ENCODE measurements at places on chromosomes 16 and 17.

DNA sequence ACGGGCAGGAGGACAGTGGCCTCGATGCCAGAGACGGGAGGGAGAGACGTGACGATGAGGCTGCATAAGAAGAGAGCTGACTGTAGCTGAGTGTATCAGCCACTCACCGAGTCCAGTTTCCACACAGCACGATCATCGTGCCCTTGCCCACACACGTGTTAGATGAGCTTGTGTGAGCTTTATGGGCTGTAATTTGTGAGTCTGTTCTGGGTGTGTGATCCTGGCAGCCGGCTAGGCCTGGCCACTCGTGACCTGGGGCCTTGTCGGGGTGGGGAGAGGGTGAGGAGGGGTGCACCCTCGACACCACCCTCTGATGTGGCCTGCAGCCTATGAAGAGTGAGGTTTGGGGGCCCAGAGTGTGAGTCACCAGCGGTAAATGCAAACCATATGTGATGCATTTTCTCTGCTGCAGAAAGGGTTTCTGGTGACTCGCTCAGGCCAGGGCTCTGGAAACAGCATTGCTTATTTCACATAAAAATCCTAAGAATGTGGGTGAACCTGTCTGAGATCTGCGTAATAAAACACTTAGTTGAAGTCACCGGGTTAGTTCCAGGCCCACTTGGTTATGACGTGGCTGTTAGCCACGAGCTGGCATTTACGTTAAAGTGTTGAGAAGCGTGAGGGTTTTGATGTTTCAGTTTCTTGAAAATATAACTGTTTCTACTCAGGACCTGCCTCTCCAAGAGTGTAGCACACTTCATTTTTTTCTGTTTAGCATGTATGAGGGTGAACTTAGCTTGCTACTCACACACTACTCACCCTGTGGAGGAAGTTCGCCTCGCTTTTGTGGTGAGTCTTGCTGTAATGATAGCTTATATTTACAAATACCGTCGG, 4.2 kb downstream of the METRNL start:
- peak; percentile 30 for DNase-seq

DNA sequence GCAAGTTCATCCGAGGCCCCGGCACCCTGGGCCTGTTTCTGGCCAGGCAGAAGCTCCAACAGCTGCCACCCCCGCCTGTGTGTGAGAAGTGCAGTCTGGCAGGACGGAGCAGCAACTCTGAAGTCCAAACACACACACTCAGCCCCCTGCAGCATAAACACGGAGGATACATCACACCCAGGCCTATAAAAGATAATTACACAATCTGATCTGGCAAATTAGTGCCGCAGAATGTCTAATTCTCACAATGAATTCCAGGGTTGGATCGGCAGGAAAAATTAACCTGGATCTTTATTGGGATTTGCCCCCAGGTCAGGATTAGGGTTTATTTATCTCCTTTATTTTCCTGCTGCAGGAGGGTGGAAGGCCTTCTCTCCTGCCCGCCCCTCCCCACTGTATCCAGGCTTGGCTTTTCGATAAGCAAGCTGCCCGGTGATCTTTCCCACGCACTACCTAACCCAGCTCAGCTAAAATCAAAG, 311.4 kb downstream of the SOX9 start:
- no peak for DNase-seq

GRCh38 chr17:18860161-18860972, 2.4 kb downstream of the PRPSAP2 start:
- no peak for DNase-seq

GRCh38 chr16:22763437-22764080, 50.4 kb upstream of the HS3ST2 start:
- no peak for DNase-seq

DNA sequence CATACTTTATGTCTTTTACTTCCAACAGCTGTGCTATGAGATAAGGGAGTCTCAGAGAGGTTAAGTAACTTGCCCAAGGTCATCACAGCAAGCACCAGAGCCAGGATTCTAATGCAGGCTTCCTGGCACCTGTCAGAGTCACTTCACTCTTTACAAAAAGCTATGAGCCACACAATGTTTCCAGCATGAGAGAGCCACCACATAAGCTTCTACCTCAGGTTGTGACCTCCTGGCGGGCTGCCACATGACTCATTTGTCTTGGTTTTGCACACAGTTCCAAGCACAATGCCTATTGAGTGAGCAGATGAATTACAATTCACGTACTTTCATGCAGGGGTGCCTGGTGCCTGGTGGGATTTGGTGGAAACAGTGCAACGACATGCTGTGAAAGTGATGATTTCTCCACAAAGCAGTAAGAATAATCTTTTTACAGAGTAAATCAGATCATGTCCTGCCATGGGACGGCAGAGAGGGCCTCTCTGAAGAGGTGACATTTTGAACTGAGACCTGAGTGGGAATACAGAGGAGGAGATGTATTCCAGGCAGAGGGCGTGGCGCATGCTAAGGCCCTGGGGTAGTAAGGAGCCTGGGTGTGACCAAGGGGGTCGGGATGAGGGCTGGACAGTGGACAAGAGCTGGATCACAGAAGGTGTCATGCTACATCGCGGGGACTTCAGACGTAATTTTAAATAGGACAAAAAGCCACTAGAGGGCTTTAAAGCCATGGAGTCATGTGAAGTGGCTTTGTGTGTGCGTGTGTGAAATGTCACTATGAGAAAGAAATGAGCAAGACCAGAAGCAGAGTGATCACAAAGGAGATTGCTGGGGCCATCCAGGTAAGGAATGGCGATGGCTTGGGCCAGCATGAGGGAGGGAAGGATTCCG, 53.4 kb downstream of the CACNG3 start:
- DNase-seq: peak; percentile 14

DNA sequence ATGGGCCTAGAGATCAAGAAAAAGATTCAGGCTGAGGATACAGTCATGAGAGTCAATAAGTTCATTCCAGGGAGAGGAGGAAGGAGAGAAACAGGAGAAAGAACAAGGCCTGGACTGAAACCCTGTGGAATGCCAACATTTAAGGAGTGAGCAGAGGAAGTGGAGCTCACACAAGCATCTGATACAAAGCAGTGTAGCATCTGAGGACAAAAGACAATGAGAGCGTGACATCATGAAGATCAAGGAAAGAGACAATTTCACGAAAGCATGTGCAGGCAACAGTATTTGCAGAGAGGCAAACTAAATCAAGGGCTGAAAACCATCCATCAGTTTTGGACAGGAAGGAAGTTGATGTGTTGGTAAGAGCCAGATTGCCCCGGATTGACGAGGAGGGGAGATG, 25.3 kb upstream of the SCNN1B start:
- no peak for DNase-seq

DNA sequence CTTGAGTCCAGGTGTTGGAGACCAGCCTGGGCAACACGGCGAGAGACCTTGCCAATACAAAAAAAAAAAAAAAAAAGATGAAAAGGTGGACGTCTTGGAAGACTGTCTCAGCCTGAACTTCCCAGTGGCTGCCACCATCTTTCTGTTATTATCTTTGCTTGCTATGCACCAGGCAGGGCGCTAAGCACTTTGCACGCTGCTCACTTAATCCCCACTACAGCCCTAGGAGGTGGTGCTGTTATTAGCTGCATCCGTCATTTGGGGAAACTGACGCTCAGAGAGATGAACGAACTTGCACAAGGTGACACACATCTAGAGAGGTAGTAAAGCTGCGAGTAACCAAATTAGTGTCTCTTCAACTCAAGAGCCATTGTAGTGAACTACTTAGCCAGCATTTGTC, 708 bp upstream of the CPPED1 start:
- DNase-seq: no peak

- no peak for DNase-seq
Measured at GRCh38 chr17:19928299-19928698, 49.3 kb downstream of the AKAP10 start.

GRCh38 chr17:2053380-2054261, 1.3 kb upstream of the HIC1 start:
- DNase-seq: peak; percentile 82

DNA sequence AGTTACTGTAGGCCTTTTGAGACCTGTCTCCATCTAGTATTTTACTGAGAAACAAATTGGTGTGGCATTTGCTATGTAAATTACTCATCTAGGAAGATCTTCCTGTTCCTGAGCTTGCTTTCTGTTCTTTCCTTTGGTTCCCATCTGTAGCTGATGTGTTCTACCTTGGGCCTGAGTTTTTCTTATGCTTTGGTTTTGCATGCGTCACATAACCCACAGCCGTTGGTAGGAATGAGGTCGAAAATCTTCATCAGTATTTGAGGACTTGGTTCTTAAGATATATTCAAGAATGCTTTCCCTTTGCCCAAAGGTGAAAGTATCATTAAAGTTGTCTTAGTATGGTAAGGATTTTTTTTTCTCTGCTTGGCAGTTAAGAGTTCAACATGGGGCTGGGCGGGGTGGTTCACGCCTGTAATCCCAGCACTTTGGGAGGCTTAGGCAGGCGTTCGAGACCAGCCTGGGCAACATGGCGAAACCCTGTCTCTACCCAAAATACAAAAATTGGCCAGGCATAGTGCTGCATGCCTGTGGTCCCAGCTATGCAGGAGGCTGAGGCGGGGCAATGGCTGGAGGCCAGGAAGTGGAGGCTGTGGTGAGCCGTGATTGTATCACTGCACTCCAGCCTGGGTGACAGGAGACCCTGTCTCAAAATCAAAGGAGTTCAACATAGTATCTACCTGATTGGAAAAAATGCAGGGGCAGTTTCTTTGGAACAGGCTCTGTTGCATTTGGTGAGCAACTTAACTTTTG, 28.8 kb downstream of the IST1 start:
- no peak for DNase-seq

GRCh38 chr16:50102051-50102746, 36.4 kb downstream of the HEATR3 start:
- DNase-seq: no peak

GRCh38 chr16:84672276-84673202, 24.2 kb downstream of the KLHL36 start:
- peak; percentile 86 for DNase-seq

DNA sequence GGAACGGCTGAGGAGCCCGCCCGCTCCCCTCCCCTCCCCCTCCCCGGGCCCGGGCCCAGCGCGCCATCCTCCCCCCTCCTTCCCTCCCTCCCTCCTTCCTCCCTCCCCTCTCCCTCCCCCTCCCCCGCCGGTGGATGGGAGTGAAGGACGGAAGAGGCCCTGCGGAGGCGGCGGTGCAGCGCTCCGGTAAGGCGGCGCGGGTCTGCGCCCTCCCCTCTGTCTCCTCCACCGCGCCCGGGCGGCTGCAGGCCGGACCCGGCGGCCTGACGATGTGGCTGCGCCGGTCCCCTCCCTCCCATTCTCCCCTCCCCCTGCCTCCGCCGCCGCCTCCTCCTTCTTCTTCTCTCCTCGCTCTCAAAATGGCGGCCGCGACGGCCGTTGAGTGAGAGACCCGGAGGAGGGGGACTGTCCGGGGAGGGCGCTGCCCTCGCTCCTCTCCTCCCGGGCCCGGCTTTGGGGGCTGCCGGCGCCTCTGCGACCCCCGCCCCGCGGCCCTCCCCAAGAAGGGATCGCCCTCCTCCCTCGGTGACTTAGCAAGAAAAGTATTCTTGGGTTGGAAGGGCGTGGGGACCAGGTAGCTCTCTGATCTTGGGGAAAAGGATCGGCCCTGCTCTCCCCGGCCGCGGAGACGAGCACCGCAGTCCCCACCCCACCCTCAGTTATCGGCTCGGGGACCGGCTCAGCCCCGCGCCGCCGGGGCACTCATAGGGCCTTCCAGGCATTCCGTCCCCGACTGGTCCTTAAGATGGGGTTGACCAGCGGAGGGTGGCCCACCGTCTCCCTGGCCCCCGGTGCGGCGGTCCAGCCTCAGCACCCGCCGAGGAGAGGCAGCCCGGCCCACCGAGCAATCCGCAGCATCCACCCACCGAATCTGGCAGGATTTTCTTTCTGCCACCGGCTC, 617 bp downstream of the PAFAH1B1 start:
- DNase-seq: peak; percentile 82

GRCh38 chr17:31586946-31587345, 195.5 kb downstream of the RAB11FIP4 start:
- DNase-seq: no peak

GRCh38 chr17:79939094-79939435, 96.6 kb downstream of the TBC1D16 start:
- no peak for DNase-seq

DNA sequence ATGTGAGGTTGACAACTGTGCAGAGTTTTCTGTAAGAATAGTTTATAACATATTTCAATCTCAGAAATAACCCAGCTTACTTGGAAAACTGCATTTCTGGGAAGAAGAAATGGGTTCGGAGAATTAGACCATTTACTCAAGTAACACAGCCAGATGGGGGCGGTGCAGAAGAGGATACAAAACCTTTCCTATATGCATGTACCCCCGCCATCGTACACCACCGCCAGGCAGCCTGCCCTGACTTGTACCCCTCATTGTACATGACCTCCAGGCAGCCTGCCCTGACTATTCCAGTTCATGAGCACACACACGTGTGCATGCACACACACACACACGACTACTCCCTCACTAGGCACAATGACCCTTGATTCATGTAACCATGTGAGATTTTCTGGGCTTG, 154.0 kb downstream of the C16orf78 start:
- DNase-seq: no peak

DNA sequence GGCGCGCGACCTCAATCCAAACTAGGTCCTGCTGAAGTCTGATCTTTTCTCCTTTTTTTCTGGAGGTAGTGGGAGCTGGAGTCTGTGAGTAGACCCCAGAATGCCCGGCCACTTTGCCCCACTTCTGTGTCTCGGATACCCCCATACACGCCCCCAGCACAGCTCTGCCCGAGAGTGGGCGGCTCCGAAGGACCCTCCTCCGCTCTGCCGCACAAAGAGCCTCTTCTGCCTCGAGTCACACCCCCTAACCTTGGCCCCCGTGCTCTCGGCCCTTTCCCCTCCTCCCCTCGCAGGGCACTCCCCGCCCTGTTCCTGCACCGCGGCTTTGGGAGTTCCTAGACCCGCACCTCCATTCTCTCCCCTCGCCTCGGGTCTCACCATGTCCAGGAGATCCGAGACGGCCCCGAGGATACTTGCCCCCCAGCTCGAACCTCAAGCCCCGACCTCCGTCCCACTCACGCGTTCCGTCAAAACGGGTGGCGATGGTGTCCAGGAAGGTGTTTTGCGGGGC, 476 bp downstream of the KCNH4 start:
- no peak for DNase-seq

GRCh38 chr16:78720416-78720815, 621.0 kb downstream of the WWOX start:
- no peak for DNase-seq

DNA sequence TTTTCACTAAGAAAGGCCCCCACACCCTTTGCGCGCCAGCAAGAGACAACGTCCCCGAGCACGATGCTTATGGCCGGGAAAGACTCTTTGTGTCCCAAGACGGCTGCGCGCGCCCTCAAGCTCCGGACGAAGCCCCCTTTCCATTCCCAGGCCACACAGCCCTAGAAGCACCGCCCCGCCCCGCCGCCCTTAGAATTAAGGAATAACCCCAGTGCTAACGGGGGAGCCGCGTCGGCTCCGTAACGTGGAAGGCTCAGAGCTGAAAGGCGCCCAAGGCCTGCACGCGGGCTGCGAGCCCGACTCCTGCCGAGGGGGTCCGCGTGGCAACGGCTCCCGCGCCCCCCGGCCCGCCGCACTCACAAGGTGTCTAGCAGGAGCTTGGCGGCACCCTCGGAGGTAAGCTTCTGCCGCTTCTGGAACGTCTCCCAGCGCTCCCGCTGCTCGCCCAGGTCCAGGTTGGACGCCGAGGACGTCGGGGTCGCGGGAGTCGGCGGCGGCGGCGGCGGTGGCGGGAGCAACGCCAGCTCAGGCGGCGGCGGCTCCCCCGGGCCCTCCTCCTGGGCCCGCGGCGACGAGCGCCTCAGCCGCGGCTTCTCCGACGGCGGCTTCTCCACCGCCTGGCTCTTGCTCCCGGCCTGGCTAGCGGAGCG, 477 bp downstream of the CENPV start:
- peak; percentile 49 for DNase-seq
